ENCODE measurements at places on chromosomes 2 and 18.

DNA sequence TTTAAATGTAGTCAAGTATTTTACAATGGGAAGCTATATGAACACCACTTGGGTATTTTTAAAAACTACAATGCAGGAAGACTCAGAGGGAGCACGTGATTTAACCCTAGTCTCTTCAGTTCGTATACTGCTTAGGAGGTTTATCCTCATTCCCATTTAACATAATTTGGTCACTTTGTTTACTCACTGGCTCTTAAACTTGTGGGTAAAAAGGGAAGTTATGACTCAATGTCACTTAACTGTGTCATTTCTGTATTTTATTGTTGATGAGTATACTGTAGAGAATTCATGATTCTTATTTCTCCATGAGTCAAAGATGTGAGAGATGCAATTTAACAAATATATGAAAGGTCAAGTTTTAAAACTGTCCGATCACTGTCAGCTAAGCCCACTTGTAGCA lies 48.2 kb downstream of the SLC66A3 start:
- DNase-seq: peak; percentile 24

GRCh38 chr2:32922501-32922900 lies 24.3 kb upstream of the LTBP1 start:
- no peak for DNase-seq

- DNase-seq: peak; percentile 58
Measured at GRCh38 chr18:63063171-63063570, 256.4 kb downstream of the BCL2 start.

- DNase-seq: peak; percentile 30
Measured at GRCh38 chr2:102771114-102771513, 9.3 kb downstream of the TMEM182 start.

DNA sequence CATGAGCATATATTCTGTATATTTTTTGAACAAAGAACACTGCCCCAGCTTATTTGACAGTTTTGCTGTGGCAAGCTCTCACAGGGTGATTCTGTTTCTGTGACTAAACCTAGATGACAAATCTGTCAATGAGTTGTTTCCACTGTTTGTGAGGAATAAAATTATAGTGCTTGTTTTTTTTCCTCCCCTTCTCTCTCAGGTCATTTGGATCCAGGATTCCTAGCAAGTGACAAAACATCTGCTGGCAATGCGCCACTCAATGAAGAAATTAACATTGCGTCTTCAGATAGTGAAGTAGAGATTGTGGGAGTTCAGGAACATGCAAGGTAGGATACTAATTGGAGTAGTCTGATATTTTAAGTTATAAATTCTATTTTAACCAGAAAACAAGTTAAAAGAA lies 149.3 kb downstream of the HAUS1 start:
- DNase-seq: peak; percentile 44

- no peak for DNase-seq
Measured at GRCh38 chr18:35962320-35962719, 10.2 kb upstream of the RMP24 start.

- DNase-seq: no peak
Measured at GRCh38 chr2:120348737-120349439, 3.0 kb downstream of the INHBB start.

DNA sequence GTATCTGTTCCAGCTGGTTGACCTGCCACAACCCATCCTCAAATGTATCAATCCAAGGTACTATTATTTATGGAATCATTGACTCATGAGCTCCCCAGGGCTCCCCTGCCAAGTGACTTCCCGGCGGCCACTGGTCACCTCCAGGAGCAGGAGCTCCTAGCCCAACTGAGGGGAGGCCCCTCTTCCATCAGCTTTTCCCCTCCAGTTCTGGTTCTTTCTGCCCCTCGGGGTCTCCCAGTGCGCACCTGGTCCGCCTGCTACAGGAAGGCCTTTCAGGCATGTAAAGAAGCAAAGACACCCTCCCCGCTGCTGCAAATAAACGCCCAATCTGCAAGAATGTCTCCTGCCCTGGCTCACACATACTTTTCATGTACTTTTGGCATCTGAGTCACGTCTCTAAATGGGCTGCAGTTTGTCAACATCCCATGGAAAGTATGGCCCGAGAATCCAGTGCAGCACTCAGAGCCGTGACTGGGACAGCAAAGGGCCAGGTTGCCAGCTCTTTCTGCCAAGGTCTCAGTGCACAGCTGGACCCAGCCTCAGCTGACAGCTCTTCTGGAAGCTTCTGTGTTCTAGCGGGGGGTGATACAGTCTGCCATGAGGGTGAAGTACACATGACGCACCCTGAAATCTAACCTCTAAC lies 41.4 kb downstream of the KLHL29 start:
- DNase-seq: peak; percentile 68

DNA sequence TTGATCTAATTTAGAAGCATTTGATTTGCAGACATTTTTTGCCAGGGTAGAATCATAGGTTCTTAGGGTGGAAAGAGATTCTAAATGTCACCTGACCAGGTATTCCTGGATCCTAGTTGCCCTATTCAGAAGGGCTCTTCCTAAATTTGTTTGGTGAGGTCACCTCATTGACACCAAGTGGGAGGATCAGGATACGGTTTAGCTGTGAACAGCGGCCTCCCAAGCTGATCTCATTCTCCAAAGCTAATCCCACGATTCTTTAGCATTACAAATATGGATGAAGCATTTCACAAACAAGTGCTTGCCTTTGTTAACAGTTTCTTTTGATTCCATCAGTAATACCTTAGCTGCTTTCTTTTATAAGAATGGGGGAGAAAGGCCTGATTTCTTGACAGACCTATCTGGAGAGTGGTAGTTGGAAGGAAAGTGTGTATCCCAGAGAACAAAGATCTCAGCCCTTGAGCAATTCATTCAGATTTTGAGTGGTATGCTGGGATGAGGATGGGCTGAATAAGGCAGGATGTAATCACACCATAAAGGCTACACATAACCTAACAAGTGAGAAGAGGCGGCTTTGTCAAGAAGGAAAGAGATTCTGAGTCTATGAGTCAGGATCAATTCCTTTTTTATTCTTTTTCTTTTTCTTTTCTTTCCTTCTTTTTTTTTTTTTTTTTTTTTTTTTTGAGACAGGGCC lies 16.6 kb downstream of the KCTD1 start:
- DNase-seq: no peak

DNA sequence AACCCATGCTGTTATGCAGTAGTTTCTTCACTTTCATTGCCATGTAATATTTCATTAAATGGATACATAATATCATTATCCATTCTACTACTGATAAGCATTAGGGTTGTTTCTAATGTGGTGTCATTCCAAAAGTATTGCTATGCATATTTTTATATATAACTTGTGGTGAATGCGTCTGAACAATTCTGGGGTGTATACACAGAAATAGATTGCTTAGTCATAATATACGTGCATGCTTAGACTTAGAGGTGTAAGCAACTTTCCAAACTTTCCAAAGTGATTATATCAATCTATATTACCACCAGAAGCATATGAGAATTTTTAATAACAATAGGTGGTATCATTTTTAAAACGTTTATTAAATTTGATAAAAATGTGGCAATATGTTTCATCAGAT lies 540.9 kb downstream of the DSC3 start:
- no peak for DNase-seq

DNA sequence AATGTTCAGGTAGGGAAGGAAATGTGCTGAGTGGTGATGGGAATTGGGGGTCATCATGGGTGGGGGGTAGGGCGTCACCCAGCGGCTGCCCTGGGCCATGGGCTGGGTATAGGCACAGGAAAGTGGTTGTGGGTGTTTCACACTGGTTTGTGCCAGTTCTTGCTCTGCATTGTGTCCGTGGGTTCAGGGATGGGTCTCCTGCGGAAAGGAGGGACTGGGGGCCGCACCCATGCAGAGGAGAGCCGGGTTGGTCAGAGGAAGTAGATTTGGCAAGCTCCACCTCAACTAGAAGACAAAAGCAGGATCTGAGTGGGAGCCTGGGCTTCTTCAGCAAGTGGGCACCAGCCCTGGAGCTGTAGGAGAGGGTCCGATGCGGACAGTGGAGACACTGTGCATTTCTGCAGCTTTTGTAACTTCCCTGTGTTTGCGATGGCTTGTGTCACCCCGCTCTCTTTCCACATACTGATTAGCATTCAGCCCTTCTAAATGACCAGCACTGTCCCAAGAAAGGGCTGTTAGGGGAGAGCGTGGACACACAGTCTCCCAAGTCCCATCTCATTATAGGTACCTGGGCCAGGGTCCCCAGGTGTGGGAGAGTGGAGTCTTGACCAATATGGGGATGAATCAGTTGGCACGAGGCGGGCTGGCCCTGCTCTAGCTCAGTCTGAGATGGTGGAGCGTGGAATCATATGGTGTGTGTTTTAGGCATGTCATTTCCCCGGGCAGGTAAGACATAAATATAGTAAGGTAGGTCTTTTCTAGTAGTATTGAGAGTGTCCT lies 67.2 kb downstream of the LRRFIP1 start:
- no peak for DNase-seq

DNA sequence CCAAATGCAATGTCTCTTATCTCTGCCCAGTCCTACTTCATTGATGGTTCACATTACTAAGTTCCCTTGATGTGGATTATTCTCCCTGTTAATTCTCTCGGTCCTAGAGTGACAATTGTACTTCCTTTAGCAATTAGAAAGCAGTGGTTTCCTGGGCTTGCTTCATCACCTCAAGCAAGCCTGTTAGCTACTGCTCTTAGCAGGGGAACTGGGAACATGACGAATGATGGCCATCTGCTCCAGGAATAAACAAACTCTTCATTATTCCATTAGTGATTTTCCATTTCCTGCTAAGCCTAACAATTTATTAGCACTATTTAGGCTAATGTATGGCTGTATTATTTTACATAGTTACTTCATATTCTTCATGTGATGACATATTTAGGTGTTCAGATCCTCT lies 331.8 kb downstream of the MTX2 start:
- no peak for DNase-seq

GRCh38 chr2:99833586-99834201 lies 308.7 kb downstream of the AFF3 start:
- no peak for DNase-seq

DNA sequence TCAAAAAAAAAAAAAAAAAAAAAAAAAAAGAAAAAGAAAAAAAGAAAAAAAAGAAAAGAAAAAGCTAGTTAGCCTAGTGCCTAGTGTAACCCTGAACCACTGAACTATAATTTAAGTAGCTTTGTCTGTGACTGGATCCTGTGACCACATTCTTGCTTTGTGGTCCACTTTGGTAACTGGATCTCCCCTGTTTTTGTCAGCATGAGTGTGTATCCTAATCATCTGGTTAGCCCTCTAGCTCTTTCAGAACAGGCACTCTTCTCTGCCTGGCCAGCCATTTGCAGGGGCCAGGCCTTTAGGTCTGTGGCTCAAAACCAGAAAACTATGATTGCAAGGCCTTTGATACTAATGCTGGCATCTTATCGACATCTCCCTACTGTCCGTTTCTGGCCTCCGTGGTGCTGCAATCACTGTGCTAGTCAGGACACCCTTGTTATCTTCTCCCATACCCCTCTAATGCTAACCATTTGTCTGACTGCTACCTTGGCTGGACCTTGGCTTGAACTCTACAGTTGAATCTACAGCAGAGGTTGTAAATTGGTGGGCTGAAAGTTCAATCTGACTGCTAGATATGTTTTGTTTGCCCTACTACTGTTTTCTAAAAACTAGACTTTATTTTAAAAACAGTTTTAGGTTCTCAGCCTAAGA lies 40.5 kb downstream of the RBKS start:
- DNase-seq: no peak

GRCh38 chr18:41992066-41992465 lies 37.0 kb downstream of the PIK3C3 start:
- DNase-seq: peak; percentile 27

GRCh38 chr2:81355436-81355835 lies 1050.9 kb upstream of the LRRTM1 start:
- no peak for DNase-seq

- peak; percentile 20 for DNase-seq
Measured at GRCh38 chr2:383178-383577, 95.3 kb upstream of the ALKAL2 start.

DNA sequence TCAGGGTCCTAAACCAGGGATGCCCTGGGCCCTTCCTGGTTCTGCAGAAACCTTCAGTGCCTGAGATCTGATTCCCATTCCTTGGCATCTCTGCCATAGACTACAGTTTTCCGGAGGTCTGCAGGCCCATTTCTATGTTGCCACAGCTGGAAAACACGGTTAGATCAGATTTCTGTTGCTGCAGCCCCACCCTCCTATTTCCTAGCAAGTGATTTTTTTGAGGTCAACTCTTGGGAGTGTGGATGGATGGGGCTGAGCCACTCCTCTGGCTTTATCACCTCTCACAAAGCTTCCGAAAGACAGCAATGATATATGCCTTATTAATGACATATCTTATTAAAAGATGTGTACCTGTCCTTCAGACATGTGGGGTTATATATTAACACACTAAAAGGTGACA lies 56.3 kb downstream of the ZAP70 start:
- no peak for DNase-seq

GRCh38 chr2:171149986-171150693 lies 10.6 kb downstream of the TLK1 start:
- no peak for DNase-seq

DNA sequence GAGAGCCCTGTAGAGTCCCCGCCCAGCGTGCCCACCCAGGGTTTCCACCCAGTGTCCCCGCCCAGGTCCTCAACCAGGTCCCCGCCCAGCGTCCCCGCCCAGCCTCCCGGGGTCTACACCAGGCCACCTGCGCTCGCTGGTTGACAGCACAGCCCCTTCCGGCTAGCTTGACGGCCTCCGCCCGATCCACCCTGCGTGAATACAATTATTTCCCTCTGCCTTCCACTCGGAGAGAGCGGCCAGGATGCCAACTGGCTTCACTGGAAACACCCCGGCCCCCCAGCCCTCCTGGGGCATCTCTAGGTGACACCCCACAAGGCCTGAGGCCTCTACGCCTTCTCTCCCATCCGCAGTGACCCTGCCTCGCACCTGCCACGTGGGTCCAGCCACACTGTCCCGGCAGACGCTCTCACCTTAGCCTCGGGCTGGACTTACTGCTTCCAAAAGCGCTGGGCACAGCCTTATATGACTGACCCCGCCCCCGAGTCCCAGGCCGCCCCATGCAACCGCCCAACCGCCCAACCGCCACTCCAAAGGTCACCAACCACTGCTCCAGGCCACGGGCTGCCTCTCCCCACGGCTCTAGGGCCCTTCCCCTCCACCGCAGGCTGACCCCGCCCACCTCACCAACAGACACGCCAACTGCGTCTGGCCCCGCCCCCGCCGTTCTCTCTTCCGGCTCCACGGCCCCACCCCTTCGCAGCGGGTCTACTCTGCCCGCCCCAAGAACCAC lies 188.1 kb downstream of the LAMA1 start:
- DNase-seq: no peak

DNA sequence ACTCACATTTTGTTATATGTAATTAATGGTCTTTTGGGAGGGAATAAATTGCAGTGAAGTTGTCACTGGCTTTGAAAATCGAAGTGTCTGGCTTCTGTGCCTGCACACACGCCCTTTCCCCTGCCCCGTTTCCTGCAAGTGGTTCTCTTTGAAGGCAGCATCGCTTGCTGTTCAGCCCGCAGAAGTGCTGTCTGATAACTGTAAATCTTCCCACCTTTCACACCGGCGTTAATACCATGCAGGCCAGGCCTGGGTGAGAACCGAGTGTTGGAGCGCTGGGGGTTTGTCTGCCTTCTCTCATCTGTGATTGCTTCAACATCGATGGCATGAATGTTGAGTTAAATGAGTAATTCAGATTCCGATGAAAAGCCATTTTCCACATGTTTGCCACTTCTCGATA lies 37.9 kb upstream of the RPL31 start:
- DNase-seq: no peak

GRCh38 chr2:54701029-54701428 lies 22.4 kb upstream of the EML6 start:
- DNase-seq: no peak
